ENCODE measurements at places on chromosomes 5 and 9. TPM values are rescaled to one million over a fixed set of nuclear protein-coding genes. Genes with fewer than 3 reads are reported as not detected.

DNA sequence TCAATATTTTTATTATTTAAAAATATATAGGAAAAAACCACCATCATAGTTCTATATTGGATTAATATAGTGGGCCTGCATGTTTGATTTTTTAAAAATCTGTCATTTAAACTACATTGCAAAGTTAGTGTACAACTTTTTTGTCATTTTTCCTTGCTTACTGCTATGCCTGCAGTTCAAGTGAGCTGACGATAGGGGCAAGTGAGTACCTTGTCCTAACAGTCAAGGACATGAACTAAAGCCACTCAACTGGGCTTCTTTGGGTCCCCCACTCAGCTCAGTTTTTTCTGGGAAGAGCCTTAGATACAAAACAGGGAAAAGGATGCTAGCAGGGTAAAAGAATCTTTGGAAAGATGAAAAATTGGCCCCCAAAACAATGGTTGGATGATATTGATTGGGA lies 269.9 kb downstream of the MAN2A1 start:
- no peak for DNase-seq

DNA sequence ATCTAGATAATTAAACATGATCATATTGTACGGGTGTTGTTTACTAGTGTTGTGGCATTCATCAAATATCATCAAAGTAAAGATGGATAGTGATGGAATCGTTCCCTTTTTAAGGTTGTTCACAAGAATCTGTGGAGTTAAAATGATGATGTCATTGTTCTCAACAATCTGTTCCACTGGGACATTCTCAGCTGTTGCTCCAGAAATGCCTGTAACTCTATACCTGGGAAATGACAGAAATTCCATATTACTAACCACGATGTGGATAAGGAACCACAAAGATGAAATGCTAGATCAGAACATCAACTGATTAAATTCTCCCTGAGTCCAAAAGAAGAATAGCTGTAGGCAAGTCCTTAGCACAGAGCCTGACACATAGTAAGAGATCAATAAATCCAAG lies 38.0 kb downstream of the RIGI start:
- DNase-seq = no peak

- DNase-seq = no peak
Measured at GRCh38 chr5:95620030-95620869, at the start of gene GPR150. Gene GPR150 (plus strand): TSS chr5:95620087. CDS start chr5:95620276, 189 bp downstream.

DNA sequence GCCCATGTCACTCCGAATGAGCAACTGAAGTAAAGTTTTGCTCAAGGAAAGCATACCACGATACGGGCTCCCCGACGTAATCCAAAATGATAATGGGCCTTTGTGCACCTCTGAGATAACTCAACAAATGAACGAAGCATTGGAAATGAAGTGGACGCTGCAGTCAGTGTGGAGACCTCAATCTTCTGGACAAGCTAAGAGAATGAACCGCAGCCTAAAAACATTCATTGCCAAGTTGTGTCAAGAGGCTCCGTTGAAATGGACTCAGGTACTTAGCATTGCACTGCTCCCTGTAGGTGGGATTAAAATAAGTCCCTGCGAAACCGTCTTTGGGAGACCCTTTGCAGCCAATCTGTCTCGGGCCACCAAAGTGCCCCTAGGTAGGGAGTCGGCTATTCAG lies 3.9 kb upstream of the LCN9 start:
- DNase-seq = no peak

Gene C9orf43
- 0.92 TPM for total RNA-seq

Gene RUSC2
- 2.0 TPM for total RNA-seq
